B cell (primary cell): ENCODE measurements at places on chromosomes 13 and 19.
A peak's percentile ranks its signal among the peaks of the same experiment; 100 is the strongest.

- peak; percentile 79 for DNase-seq
Observed at GRCh38 chr19:41535029-41535622, 40.8 kb upstream of the CEACAM21 start.

DNA sequence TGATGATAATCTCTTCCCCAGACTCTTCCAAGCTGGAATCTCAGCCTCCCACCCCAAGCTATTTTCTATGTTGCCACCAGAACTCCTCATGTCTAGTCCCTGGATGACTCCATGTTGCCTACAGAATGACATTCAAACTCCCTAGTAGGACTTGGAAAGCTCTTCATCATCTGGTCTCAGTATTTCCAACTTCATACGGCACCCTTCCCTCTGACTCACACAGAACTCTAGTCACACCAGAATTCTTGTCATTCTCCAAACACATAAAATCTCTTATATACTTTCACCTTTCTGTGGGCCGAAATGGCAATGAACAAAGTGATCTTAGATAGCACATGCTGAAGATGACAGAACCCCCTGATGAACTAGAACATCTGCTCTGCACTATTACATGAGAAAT, 86.2 kb downstream of the CAB39L start:
- DNase-seq = no peak

- DNase-seq = no peak
Observed at GRCh38 chr13:106276876-106277275, 258.6 kb downstream of the EFNB2 start.

DNA sequence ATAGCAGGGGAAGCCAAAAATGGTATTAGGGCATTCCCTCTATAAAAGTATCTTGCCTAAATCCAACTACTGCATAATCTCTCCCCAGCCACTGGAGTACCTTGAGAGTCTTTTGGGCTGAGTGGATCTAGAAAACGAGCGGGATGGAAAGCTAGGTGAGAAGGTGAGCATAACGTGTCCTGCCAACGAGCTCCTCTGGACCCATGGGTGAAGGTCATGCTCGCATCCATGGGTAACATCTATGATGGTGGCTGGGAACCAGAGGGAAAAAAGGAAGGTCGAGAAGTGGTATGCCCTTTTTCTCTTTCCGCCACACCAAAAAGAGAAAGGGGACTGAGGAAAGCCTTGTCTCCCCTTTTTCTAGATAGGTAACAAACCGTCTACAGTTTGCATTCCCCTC, 63.0 kb downstream of the ZNF208 start:
- DNase-seq = no peak

- DNase-seq = no peak
Observed at GRCh38 chr19:56156768-56157167, 15.7 kb downstream of the ZNF444 start.

GRCh38 chr13:42752731-42753130, 28.7 kb upstream of the FAM216B start:
- no peak for DNase-seq

DNA sequence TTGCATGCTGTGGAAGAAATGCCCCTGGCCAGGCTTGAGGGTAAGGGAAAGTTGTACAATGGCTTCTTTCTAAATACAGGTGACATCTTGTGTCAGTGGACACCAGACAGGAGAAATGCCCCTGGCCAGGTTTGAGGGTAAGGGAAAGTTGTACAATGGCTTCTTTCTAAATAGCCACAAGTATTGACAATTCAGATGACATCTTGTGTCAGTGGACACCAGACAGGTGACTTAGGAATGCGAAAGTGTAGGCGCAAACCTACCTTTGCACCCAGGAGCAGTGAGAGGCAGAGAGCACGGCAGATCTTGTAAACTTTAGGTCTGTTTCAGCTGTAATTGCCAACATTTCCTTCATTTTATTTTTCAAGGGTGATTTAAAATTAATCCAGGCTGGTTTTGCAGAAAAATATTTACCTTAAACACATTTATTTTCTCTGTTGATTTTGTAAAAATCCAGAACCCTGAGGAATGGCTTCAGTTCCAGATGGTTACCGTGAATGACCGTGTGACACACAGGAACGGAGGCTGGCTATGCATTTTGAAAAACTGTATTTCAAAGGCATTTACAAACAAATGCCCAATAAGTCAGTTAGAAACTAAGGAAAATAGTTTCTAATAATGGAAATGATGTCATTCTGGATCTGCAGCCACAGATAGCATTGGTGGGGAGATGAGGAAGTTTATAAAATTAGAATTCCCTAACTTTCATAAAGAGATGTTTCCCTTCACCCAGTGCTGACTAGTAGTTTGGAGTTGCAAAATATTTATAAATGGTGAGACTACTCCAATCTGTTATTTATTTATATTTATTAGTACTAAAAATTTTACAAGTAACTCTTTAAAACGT, 34.9 kb downstream of the TNFSF13B start:
- DNase-seq = no peak

- DNase-seq = no peak
Observed at GRCh38 chr13:103431856-103432255, 365.6 kb upstream of the SLC10A2 start.

DNA sequence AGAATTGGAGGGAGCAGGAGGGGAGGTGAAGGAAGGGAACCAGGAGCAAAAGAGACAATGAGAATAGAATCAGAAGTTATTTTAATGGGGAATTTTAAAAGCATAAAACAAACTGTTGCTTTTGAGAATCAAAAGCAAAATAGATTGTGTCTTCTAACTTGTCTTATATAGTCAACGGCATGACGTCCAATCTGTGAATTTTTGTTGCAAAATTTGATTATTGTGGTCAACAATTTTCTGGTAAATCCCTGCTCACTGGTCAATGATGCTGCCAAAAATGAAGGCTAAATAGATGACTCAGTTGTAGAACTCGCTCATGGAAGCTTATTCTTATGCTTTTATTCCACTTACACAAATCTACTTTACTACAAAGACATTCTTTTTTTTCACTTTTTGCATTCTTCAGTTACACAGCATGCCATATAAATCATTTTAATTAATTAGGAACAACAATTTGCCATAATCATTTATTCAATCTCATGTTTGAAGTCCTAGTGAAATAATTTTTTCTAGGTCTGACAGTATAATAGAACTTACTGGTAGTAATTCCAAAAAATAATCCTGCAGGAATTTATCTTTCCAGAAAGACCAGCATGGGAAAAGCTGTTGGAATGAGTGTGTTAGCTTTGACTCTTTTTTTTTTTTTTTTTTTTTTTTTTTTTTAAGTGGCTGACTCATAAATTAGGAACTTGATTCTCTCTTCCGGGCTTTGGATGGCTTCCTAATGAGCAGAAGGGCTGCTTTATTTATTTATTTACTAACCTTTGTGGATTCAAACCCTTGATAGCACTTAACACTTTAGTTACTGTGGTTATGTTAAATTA, 256.9 kb downstream of the SPRY2 start:
- no peak for DNase-seq

DNA sequence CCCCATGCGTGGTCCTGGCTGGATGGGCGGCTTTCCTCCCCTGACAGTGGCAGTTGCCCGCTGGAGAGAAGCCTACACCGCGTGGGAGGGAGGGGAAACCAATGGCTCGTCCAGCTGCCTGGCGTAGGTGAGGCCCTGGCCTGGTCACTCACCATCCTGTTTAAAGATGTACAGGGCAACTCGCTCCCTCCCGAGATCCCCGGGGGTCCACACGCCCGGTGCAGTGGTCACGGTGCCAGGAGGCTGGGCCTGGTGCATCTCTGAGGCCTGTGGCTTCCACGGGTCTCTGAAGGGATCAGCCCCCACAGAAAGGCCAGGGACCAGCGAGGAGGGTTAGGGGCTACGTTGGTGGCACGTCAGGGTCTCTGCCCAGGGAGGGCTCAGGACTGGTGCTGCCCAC, 156.5 kb downstream of the KDM4B start:
- DNase-seq = no peak

- no peak for DNase-seq
Observed at GRCh38 chr19:27858981-27859581, 1353.9 kb downstream of the UQCRFS1 start.

DNA sequence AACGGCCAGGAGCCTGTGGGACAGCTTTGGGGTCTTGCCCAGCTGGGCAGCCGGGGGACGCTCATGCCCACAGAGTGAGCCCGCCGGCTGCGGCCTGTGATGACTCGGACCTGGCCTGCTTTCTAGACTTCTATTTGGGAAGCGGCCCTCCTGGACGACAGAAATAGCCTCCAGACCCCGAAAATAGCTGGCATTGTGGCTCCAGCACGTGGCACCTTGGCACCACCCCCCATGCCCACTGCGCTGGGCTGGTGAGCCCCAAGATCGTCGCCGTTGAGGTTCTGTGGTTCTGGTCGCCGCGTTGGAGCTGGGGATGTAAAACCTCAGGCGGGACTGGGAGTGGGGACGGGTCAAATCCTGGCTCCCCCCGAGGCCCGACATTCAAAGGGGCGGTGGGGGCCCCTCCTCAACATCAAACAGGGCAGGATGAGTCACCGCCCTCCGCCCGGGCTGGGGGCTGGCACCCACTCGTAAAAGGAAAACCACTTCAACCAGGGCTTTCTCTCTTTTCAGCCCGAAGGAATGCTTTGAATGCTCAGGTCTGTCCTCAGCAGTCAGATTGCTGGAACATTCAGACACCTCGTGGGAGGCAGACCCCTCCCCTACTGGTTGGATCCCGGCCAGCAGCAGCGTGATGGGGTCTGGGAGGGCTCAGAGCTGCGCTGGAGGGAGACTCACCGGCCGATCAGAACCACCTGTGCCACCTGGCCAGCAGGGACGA, 42.1 kb downstream of the GADD45B start:
- DNase-seq = no peak

- no peak for DNase-seq
Observed at GRCh38 chr13:25300861-25301346, 521 bp upstream of the NUP58 start.

DNA sequence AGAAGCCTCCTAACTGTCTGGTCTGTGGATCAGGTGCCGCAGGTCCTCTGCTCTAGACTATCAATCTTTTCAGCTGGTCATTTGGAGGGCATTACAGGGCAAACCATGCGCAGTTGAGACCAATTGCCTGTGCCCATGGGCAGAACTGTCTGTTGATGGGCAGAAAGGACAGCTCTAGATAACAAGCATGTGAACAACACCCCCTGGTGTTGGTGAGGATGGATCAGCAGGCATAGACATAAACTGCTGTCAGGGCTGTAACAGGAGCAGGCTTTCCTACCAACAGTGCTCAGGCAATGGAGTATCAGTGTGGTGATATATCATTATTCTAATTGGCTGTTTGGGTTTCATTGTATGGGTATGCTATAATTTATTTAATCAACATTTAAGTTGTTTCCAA, 104.7 kb upstream of the KL start:
- DNase-seq = peak; percentile 10

DNA sequence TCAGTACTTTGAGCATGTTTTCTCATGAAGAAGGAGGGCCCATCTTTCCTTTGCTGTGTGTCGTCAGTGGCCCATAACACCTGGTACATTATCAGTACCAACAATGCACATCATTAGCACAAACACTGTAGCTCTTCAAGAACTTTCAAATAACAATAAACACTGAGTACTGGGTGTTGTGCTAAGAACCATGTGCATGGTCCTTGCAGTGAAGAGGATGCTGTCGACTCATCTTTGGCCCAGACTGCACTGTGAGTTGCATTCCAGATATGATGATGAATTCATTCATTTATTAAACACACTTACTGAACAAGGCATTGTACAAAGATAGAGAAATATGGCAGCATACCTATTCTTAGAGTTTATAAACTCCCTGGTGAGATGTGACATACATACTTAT, 55.8 kb downstream of the FLT3 start:
- DNase-seq = no peak

GRCh38 chr13:63578796-63579195, 2163.1 kb upstream of the PCDH20 start:
- no peak for DNase-seq

DNA sequence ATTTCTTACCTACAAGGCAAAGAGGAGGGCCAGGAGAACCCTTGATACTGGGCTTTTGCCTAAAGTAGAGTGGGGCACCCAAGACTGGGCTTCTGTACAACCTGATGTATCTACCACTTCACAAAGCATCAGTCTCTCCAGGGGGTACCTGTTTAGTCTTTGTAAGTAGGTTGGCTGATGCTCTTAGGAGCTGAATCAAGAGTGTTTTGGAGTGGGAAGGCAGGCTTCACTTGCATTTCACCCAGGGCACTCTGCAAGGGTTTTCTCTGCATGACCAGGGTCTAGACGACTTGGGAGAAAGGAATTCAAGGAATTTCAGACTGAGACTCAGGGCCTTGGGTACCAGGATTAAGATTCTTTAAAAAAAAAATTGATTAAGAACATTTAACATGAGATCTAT, 361.5 kb downstream of the RFC3 start:
- no peak for DNase-seq

GRCh38 chr19:10510301-10510802, 6.9 kb downstream of the S1PR5 start:
- DNase-seq = peak; percentile 71

DNA sequence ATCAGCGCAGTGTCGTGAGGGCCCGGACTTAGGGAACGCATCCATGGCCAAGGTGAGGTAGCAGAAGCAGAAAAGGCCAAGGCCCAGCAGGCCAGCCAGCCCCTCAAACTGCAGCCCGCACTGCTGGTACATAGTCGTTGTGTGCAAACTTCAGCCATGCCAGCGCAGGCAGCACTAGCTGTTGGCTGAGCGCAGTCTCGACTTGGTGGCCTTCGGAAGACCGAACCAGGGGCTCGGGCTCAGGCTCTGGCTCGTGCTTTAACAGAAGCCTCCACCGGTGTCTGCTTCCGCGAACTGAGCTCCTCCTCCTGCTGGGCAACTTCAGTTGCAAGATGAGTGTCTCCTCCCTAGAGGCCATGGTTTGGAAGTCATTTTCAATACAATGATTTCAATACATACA, 157.5 kb downstream of the DNAJC15 start:
- DNase-seq = no peak

- no peak for DNase-seq
Observed at GRCh38 chr13:39656325-39656677, 839 bp downstream of the COG6 start.

GRCh38 chr13:104024416-104025170, 958.4 kb upstream of the SLC10A2 start:
- no peak for DNase-seq

- no peak for DNase-seq
Observed at GRCh38 chr13:35733827-35734226, 257.3 kb upstream of the MAB21L1 start.
